ENCODE measurements at places on chromosomes 4 and X.

GRCh38 chrX:64427787-64428186, 32.5 kb upstream of the MTMR8 start:
- no peak for DNase-seq

- no peak for DNase-seq
Observed at GRCh38 chr4:109010521-109010920, 247.7 kb upstream of the ETNPPL start.

- DNase-seq: no peak
Observed at GRCh38 chrX:153179131-153179530, at the start of gene MAGEA1. Gene MAGEA1, plus strand, starts transcription at chrX:153179284. Its CDS starts 3,106 bp downstream, at chrX:153182390.

GRCh38 chr4:26715636-26716242, 131.9 kb downstream of the TBC1D19 start:
- no peak for DNase-seq

DNA sequence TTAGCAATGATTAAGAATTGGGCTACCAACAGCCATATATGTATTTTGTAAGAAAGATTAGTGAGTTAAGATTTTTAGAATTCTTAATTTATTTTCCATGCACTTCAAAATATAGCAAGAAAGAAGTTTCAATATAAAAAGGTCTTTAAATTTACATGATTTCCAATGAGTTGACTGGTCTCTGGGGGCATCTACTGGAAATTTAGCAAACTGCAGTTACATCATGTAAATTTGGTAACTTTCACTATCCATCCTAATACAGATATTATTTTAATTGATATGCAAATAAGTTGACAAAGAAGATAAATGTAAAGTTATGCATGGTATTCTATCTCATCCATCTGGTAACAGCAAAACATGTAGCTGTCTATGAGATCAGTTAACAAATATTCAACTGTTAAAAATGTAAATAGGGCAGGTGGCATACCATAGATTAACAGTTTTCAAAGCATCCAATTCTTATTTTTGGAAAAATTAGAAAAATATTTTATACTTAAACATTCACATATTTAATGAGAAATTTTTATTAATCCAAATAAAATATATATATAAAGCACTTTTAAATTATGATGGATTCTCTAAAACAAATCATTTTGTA, 29.1 kb downstream of the TTC29 start:
- peak; percentile 40 for DNase-seq

DNA sequence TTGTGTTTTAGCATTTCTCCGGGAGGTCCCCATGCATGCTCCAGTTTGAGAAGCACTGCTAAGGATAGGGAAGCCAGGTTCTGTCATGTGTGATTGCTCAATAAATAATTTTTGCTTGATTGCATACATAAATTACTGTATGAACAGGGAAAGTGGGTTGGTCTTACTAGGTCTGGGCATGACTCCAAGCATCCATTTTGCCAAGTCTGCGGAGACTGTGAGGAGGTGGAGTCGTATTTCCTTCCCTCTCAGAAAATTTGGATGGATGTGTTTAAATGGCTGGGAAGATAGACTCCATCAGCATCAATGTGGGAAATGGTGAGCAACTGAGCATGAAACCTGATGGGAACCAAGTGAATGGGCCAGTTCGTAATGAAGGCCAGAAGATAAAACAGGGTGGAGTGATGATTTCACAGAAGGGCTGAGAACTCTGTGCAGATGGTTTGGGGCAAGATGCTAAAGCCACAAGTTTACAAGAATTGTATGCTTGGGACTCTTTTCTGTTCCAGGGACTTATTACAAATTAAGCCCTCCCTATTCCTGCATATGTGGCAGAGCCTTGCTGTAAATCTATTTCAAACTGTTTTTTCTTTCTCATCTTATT, 84.1 kb downstream of the NHS start:
- DNase-seq: no peak

- no peak for DNase-seq
Observed at GRCh38 chr4:1608196-1608820, 75.8 kb downstream of the FAM53A start.

- no peak for DNase-seq
Observed at GRCh38 chrX:34917146-34917545, 25.4 kb upstream of the FAM47B start.

- DNase-seq: no peak
Observed at GRCh38 chr4:86296865-86297264, 63.0 kb downstream of the MAPK10 start.

GRCh38 chr4:76585897-76586360, 150.9 kb downstream of the SHROOM3 start:
- DNase-seq: no peak

DNA sequence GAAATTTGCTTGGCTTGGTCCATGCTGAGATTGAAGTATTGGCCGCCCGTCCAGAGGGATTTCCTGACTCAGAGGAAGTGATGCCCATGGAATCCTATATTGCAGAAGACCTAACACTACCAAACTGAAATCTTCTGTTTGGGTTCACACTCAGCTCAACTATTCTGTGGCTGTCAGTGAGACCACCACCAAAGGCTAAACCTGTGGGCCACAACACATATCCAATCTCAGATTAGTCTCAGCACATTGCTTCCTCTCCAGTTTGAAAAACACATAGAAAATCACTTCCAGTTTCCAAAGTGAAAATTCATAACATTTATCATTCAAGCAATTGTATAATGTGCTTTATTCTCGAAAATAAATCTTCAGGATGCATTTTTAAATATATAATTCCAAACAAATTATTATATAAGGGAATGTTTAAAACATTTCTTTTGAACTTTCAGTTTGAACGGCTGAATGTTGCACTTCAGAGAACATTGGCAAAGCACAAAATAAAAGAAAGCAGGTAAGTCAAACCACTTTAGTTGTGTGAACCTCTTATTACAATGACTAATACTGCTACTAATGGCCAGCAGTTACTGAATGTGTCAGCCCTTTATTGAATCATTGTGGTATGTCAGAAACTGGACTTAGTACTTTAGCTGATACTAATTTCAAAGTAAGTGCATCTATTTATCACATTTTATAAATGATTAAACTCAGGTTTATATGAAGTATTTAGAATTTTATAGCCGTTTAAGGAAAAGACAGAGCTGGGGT, 37.0 kb downstream of the GUCY1A1 start:
- DNase-seq: no peak

- DNase-seq: peak; percentile 54
Observed at GRCh38 chr4:129218360-129218759, 122.4 kb downstream of the C4orf33 start.

DNA sequence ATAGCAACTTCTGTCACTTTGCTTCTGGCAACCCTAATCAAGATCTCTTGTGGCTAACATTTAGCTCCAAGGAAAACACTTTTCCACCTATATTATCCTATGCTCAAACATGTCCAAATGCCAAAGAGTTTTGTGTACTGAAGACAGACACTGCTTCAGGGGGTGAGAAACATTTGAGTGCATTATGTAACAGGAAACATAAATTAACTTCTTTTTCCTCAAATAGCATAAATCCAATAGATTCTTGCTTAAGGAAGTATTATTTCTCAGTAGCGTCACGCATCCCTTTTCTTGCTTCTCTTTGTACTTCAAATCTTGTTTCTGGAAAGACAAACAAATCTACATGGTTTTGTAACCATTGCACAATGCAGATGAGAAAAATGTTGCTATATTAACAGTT, 839.1 kb downstream of the GLUD2 start:
- DNase-seq: no peak

DNA sequence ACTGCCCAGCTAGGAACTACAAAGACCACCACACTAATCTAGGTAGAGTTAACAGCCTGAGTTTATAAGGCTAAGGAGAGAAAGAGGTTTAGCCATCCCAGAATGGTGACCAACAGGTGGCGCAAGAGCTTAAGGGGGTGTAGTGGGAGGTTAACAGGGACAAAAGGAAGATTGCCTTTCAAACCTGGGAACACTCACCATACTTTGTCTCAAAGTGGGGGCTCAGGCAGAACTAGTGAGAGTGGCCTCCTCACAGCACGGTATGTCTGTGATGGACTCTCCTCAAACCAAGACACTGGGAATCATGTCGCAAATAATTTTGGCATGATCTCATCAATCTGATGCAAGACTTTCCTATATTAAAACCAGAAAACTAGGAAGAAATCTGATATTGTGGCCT, 23.4 kb downstream of the CCNI start:
- DNase-seq: no peak
